ENCODE measurements at places on chromosomes 12 and 14.

- DNase-seq: no peak
Measured at GRCh38 chr14:53360829-53361228, 207.7 kb upstream of the DDHD1 start.

DNA sequence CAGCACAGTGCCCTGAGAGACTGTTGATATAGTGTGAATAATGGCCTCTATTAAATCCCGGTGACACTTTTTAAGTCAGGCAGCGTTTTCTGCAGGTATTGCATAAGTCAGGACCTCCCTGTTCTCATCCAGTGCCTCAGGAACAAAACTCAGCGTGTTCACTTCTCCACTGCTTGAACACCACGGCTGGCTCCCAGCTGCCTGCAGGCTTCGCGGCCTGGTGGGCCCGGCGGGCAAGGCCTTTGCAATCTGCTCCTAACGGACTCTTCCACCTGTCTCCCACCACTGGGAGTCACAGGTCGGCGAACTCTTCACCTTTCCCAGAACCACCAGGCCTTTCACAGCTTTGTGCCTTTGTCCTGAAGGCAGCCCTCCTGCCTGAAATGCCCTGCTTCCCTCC lies 18.7 kb downstream of the RFX4 start:
- no peak for DNase-seq

- DNase-seq: no peak
Measured at GRCh38 chr12:124975276-124975675, 13.7 kb downstream of the DHX37 start.

GRCh38 chr14:20440882-20441281 lies 4.9 kb upstream of the KLHL33 start:
- no peak for DNase-seq

DNA sequence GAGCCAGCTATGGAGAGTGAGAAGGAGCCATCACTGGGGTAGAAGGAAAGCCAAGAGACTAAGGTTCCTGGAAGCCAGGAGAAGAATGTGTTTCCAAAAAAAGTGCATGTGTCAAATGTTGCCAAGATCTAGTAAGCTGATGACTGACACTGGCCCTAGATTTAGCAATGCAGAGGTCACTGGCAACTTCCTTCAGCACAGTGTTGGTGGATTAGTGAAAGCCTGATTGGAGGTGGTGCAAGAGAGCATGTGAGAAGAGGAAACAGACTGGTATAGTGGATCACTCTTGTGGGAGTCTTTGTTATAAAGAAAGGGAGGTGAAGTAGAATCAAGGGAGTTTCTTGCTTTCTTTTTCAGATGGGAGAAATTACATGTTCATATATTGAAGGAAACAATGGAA lies 34.1 kb upstream of the CHGA start:
- no peak for DNase-seq

DNA sequence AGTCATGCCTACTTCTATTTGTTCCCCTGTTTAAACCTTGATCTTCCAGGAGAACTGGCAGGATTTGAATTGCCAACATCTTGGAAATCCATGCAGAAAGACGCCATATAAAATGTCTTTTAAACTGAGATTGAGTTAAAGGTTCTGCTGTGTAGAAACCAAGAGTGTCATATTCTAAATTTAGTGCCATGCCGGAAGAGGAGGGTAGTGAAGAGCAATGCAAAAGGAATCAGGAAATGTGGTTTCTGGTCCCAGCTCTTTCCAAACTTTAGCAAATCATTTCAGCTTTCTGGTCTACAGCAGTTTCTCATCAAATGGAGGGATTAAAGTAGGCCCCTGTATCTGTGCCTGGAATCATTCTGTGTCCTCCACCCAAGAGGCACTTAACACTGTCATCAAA lies 85.7 kb downstream of the BTG1 start:
- no peak for DNase-seq

DNA sequence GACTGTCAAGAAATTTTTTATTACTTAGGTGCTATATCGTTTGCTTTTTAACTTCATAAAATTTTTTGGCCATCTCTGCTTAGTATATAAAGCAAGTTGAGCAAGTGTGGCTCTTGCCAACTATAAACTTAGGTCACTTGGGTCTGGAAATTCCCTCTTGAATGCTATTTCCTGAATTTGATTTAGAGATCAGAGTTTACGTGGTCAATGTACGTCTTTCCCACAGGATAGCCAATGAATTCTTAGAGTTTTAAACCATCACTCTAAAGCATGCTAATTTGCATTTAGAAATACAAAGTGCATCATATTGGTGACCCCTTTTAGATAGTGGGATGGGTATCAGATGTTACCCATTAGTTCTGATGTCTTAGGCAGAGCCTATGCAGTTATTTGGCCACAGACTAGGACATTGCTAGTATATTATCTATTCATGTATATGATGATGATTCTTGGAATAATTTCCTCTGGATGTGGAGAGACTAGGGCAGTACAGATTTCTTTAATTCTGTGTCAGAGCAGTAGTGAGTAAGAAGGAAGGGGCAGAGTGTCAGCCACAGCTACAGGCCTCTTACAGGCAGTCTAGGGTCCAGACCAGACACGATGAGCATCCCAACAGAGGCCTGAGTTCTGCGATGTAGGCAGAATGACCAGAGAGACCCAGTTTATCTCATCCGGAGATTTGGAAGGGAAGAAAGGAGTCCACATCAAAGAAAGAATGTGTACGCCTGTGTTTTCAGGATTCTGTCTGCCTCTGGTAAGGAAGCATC lies 30.3 kb downstream of the SCN8A start:
- no peak for DNase-seq

- peak; percentile 51 for DNase-seq
Measured at GRCh38 chr12:12705838-12706520, 10.0 kb upstream of the GPR19 start.

GRCh38 chr12:116266631-116267349 lies 10.7 kb downstream of the MED13L start:
- no peak for DNase-seq

DNA sequence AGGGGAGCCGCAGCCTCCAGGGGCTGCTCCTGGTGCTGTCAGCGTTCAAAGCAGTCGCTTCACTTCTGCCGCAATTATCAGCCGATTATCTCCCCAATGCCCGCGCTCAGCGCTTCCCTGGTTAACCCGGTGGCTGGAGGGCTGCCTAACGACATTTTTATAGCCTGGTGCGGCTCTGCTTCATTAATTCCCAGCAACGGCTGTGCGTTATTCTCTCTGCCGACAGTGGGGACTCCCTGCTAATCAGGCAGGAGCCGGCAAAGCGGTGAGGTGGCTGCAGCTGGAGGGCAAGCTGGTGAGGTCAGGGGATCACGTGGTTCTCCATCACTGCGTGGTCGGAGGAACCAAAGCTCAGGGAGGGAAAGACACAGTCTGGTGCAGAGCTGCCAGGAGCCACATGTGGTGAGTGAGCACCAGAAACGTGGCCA lies 62.9 kb downstream of the GLRX5 start:
- DNase-seq: no peak

DNA sequence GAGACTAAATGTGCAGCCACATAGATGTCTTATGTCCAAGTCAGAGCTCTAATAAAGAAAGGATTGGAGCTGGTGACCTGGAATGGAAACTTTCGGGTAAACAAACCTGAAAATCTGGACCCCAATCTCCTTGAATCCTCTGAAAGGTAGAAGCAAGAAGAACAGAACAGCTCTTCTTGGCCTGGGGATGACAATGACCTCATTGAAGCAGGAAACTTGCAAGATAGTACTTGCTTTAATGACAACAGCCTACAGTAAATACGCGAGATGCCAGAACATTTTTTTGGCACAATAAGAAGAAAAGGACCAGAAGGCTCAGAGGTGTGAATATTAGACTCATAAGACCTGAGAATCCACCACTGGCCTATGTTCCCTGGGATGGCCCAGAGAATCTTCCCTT lies 4.1 kb upstream of the PRIMA1 start:
- no peak for DNase-seq

DNA sequence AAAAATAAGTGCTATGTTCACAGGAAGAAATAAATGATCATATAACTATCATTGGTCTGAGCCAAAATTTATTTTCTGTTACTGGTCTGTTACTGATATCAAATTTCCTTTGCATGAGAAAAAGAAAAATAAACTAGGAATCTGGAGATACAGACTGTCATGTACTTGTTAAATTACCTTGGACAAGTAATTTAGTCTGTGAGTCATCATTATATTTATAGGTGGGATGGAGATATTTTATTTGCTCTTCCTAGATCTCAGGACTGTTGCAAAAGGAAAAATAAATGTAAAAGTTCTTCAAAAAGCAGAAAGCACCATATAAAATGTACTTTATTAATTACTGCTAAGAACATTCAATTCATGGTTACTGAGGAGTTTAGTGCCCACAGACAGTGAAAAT lies 174.4 kb downstream of the PTPRO start:
- DNase-seq: no peak

GRCh38 chr12:11592484-11592883 lies 57.0 kb upstream of the ETV6 start:
- no peak for DNase-seq

- no peak for DNase-seq
Measured at GRCh38 chr12:51717326-51717925, 126.4 kb downstream of the SCN8A start.

DNA sequence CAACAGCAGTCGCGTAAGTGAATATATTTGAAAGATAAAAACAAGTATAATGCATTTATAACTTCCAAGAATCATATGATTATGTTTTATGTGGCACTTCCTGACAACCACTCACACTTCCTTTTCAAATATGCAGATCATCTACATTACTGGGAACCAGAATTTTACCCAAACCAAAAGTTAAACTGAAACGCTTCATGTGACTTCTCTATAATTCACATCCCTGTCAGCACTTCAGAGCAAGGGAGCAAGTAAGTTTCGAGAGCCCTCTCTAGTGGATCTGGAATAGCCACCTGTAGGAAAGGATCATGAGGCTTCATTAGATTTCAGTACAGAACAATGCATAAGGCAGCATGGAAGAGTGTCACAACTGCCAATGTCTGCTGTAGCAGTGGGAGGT lies 13.7 kb upstream of the ALX1 start:
- no peak for DNase-seq

GRCh38 chr14:70000601-70001000 lies 121.4 kb downstream of the SMOC1 start:
- no peak for DNase-seq

GRCh38 chr12:48901278-48901677 lies 24.0 kb downstream of the FKBP11 start:
- DNase-seq: no peak

- DNase-seq: no peak
Measured at GRCh38 chr14:35044939-35045797, 904 bp upstream of the FAM177A1 start.

GRCh38 chr12:3138941-3139511 lies 61.8 kb downstream of the TSPAN9 start:
- no peak for DNase-seq

DNA sequence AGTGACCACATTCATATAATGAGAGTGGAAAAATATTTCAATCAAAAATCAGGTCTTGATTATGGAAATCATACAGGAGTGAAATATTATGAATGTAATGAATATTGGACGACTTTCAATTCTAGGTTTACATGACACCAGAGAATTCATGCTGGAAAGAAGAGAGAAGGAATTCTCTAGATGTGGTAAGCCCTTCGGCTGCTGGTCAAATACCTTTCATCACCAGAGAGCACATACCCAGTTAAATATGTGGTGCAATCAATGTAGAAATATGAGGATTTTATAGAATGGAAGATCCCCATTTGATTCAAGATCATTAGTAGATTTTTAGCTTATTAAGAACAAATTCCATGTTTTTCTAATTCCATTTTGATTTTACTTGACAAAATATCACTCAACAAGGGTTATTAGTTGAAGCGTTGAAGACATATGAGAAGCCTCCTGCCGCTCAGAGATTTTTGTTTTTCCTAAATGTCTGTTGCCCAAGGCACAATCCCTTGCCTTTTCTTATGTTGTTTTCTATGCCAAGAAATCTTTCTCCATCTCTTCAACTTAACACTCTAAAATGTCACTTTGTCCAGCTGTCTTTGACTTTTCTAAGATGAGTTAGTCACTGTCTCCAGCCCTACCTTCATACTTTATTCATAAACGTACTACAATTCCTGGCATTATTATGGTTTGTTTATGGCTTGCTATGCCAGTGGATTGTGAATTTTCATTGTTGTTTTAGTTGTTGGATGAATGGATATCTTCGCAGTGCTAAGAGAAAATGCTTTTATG lies 72.8 kb upstream of the ZDHHC17 start:
- DNase-seq: no peak

GRCh38 chr12:41514021-41514777 lies 326.1 kb downstream of the PDZRN4 start:
- no peak for DNase-seq

DNA sequence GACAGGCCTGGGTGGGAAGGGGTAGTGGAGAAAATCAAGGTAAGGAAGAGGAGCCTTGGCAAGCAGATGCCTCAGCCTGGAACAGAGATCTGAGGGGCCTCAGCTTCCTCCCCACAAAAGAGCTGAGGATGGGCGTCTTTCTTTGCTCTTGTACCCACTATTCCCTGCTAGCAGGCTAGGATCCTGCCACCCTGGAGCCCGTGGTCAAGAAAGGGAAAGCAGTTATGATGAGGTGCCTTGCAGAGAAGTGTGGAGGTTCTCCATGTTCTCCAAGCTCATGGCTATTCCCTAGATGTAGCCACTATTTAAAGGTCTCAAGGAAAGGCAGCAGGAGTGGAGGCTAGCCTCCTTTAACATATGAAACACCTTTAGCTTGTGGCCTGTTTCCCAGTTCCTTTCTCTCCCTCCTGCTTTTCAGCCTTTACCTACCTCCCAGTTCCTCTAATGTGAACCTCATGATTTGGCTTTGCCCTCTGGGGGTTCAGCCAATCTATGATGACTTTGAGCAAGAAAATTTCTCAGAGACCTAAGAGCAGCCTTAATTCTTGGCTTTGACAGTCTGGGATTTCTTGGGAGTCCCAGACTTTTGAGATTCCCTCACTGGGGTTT lies 1.1 kb downstream of the IKZF4 start:
- no peak for DNase-seq

DNA sequence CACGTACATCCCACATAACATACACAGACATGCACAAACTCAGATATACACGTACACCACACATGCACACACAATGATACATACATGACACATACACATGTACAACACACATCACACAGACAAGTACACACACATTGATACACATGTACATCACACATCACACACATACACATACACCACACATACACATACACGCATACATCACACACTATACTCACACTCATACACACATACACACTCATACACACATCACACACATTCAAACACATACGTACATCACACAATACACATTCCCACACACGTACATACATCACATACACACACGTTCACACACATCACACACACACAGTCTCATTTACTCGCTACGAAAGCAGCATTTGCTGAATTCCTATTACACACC lies 4.5 kb downstream of the ZNF605 start:
- DNase-seq: no peak

DNA sequence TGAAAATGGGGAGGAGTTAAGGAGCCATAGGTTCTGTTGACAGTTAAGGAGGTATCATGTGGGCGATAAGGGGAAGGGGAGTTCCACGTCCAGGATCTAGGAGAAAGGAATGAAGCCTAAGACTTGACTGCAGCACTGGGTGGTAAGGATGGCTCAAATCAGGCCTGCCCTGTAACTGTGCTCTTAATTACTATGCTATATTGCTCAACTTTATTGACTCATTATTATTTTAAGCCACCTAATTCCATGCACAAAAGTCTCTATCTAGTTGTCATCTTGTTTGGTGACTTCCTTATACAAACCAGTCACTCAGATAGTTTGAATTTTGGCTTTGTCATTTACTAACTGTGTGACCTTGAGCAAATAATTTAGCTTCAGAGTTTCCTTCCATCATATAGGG lies 242.1 kb upstream of the ARHGAP5 start:
- no peak for DNase-seq

Data from activated naive CD4-positive, alpha-beta T cell treated with anti-CD3 and anti-CD28 coated beads, Interleukin-2, amount 50 U/mL, for 16 hours (primary cell).